ENCODE measurements at places on chromosomes 13 and 19.

DNA sequence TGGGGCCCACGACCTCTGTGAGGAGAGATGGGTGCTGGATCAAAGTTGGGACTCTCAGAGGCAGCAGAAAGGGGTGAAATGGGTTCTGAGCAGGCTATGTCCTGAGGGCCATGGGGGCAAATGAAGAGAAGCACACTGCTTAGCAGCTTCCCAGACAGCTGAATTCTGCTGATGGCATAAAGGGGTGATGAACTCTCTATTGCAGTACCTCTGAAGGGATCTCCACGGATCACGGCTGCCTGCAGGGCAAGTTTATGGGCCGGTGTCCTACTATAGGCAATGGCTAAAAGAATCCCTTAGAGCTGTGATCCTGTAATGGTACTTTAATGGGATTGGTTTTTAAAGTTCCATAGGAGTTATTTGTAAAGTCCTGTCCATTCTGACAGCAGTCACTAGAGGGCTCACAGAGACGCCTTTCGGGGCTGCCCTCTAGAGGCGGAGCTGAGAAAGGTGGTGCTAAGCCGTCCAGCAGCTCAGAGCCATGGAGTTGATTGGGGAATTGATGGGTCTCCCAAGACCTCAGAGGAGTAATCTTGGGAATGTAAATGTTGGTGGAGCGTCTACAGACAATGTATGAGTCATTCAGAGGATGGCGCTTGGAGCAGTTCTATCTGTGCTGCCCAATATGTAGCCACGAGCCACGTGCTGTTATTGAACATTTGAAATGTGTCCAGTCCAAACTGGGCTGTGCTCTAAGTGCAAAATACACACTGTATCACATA is 287.3 kb downstream of the COG6 start:
- DNase-seq: no peak

DNA sequence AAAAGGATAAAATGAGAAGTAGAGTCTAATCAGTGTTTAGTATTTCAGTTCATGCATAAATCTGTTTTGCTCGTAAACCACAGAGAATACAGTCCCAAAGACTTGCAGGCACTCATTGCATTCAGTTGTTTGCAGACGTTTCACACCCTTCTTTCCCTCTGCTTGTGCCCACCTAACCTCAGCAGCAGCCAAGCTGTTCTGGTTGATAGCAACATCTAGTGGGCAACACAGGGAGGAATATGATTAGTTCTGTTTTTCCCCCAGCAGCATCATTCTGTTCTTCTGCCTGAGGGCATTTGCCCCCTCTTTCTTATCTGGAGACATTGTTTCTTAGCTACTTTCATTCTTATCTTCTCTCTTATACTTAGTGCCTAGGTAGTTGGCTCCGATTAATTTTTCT is 135.6 kb downstream of the PAN3 start:
- no peak for DNase-seq

DNA sequence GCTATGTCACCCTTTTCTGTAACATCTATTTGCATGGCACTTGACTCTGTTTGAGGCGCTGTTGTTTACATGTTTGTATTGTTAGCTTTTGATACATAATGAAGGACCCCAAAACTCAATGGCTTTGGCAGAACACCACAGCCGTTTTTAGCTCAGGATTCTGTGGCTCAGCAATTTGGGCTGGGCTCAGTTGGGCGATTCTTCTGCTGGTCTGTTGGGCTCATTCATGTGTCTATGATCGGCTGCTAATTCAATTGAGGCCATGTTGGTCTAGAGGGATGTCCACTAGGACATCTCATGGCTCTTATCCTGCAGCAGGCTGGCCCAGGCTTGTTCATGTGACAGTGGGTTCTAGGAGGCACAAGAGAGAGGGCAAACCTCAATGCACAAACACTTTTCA is 33.9 kb downstream of the VSTM2B start:
- DNase-seq: no peak

GRCh38 chr19:35204799-35205732 is 23.5 kb downstream of the FAM187B start:
- no peak for DNase-seq

GRCh38 chr19:16327501-16327900 is 2.9 kb downstream of the KLF2 start:
- no peak for DNase-seq

DNA sequence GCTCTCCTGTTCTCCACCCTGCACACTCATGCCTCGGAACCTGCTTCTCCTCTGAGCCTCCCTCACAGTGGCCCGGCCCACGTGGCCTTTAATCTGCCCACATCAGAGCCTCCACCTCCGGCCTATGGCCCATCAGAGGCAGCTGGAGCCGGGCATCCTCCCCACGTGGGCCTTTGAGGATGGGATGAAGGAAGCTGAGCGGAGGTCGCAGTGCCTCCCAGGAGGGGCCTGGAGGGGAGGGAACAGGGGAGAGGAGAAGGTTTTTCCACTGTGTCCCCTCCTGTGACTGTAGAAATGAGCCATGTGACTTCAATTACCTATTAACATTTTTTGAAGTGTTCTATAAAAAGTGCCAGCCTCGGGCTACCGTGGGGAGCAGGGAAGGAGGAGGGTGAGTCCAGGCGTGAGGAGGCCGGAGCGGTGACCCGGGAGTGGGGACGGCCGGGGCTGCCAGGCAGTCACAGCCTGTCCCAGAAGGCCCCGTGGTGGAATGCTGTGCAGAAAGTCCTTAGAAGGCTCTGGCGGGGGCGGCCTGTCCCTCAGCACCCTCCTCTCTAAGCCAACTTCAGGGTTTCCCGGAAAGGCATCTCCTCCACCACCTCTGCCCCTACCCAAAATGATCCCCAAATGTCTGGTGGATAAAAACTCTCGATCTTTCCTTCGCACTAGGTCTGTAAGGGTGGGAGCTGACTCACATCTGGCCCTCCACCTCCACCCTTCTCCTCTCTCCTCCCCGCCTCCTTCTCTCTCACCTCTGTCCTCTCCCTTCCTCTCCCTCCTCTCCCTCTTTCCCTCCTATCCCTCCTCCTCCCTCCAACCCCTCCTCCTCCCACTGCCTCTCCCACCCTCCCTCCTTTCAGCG is 24.8 kb upstream of the SLC1A5 start:
- no peak for DNase-seq

GRCh38 chr13:39811051-39811450 is 155.6 kb downstream of the COG6 start:
- no peak for DNase-seq

DNA sequence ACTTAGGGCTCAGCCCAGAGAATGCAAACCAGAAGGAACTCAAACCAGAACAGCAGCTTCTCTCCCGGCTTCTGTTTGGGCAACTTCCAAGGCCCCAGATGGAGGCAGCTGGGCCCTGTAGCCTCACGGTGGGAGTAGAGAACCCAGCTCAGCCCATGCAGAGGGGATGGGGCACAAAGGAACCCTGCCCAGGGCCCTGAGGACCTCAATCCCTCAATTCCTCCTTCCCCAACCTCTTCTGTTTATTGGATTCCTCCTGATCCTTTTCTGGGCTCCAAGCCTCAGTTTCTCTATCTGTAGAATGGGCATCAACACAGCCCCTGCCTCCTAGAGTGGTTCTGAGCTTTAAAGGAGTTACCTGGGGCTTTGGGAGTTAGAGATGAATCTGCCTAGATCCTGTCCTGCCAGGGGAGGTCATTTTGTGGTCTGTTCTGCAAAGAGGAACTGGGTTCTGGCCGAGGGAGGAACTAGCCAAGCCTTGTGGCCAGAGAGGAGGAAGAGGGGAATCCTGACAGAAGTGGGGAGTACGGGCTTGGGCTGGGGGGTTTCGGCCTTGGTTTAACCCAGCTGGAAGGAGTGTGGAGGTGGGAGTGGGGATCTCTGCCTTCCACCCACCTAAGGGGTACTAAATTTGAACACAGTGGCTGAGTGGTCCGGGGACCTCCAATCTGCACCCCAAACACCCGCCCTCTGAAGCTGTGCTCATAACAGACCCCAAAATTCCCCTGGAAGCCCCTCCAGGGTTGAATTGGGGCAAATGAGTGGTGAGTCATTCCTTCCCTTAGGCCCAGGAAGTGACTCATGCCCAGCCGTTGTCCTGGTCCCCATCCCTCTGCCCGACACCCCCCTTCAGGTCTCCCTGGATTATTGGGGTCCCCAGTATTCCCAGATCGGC is 2.7 kb downstream of the ADGRE5 start:
- no peak for DNase-seq

DNA sequence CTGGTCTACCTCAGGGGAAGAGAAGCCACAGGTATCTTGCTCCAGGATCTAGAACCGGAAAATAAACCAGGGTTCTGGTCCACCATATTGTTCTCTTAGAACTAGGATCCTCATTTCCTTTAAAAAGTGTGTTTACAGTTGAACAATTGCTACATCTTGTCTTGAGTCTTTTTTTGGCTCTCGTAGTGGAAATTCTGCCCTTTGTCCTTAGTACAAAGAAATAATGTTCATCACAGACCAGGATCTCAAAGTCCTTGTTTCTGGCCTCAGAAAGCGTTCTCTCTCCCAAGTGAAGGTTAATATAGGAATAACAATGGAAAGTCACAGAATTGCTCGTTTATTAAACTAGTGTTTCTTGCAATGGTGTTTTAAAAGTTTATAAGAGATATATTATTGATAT is 20.8 kb downstream of the KLF2 start:
- no peak for DNase-seq

Measured in right renal cortex interstitium (tissue), 3 donors.